ENCODE measurements at places on chromosomes 5 and 9.

GRCh38 chr9:126564128-126564527 is 49.6 kb upstream of the LMX1B start:
- no peak for DNase-seq

DNA sequence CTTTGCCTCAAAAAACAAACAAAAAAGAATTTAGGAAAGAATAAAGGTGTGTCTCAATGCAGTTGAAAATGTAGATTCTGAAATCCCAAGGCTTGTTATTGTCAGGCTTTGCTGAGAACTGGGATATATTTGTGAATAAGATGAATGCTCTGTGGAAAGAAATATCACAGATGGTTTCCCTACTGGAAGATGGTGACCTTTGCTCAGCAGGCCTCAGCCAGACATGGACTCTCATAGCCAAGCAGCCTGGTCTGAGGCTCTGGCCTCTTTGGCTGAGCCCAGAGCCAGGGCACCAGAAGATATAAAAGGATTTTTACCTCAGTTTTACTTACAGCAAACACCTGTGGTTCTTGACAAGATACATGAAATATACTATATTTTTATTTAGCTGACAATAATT is 37.1 kb downstream of the AGXT2 start:
- DNase-seq = no peak

- DNase-seq = no peak
These were observed 62.3 kb downstream of the MAST4 start for GRCh38 chr5:66658516-66658915.

GRCh38 chr9:13035822-13036221 is 243.7 kb downstream of the MPDZ start:
- DNase-seq = no peak

- DNase-seq = no peak
These were observed 189.0 kb downstream of the PALM2AKAP2 start for GRCh38 chr9:109969011-109969410.

GRCh38 chr9:1415146-1415545 is 365.0 kb downstream of the DMRT2 start:
- no peak for DNase-seq

Measured in activated T-cell treated with anti-CD3 and anti-CD28 coated beads for 4 hours (primary cell).